Dermis blood vessel endothelial cell (primary cell): ENCODE measurements at places on chromosomes 5 and 9. TPM values are rescaled to one million over a fixed set of nuclear protein-coding genes. Genes with fewer than 3 reads are reported as not detected.

CAMSAP1 gene
- 17.5 and 20.1 TPM in 2 replicates for total RNA-seq

SHB gene
- 32.8 and 33.4 TPM in 2 replicates for total RNA-seq

FAM151B gene
- total RNA-seq, result 2.6 and 3.0 TPM in 2 replicates

SPOCK1 gene
- total RNA-seq, result 1.0 and 7.0 TPM in 2 replicates

FOXD4L6 gene
- under 0.01 and 0.09 TPM in 2 replicates for total RNA-seq

IL5 gene
- not detected in 2 replicates for total RNA-seq

FBP2 gene
- not detected in 2 replicates for total RNA-seq

SPATA9 gene
- total RNA-seq, result not detected in 2 replicates

PTAR1 gene
- total RNA-seq, result 52.8 and 78.1 TPM in 2 replicates

OBP2B gene
- not detected in 2 replicates for total RNA-seq

PCDHB10 gene
- 0.51 and 0.70 TPM in 2 replicates for total RNA-seq

TEX48 gene
- not detected in 2 replicates for total RNA-seq

NR5A1 gene
- total RNA-seq, result not detected in 2 replicates

C1QTNF2 gene
- 0.17 and 0.28 TPM in 2 replicates for total RNA-seq
